Right lobe of liver (tissue), 6 donors: ENCODE measurements at places on chromosomes 3 and 15.

- DNase-seq = no peak
Observed at GRCh38 chr3:4972652-4973643, 6.3 kb upstream of the BHLHE40 start.

DNA sequence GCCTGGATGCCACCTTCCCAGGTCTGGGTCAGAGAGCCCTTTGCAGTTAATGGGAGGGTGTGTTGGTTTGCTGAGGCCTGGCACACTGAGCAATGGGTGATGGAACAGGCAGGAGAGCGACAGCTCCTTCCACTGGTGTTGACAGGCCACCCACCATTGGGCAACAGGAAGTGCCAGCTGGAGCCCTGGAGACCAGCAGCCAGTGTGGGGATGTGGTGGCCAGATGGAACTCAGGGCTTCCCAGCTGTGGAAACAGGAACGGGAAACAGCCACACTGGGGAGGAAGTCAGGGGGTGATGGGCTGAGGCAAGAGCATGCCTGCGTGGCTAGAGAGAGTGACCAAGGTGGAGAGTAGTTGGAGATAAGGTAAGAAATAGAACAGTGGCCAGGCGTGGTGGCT lies 9.3 kb downstream of the PSTPIP1 start:
- DNase-seq = no peak

DNA sequence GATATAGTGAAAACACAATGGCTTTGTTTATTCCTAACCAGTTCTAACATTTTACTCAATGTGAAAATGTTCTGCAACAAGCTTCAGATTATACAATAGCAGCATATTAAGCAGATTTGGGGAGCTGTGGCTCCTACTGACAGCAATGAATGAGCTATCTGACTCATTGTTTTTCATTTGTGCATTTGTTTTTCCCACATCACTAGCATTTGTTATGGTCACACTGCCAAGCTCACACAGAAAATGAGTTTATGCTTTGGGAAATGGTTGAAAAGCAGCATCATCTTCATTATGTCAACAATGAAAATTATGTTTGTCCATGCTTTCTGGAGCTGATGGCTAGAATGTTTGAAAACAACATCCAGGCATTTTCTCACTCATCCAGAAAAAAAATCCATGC lies 53.5 kb downstream of the ZPLD1 start:
- no peak for DNase-seq

DNA sequence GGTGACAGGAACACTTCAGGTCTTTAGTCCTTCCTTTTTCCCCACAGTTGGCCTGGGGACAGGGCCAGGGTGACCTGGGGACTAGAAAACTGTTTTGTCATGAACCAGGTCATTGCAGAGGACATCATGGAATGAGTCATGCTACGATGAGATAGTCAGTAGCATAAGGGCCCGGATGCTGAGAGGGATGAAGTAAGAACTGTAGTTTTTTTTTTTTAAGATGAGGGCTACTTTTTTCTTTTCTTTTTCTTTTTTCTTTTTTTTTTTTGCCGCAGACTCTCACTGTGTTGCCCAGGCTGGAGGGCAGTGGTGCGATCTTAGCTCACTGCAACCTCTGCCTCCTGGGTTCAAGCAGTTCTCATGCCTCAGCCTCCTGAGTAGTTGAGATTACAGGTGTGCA lies 8.0 kb downstream of the MAP2K5 start:
- DNase-seq = no peak

GRCh38 chr3:105729667-105730066 lies 139.1 kb downstream of the CBLB start:
- no peak for DNase-seq

DNA sequence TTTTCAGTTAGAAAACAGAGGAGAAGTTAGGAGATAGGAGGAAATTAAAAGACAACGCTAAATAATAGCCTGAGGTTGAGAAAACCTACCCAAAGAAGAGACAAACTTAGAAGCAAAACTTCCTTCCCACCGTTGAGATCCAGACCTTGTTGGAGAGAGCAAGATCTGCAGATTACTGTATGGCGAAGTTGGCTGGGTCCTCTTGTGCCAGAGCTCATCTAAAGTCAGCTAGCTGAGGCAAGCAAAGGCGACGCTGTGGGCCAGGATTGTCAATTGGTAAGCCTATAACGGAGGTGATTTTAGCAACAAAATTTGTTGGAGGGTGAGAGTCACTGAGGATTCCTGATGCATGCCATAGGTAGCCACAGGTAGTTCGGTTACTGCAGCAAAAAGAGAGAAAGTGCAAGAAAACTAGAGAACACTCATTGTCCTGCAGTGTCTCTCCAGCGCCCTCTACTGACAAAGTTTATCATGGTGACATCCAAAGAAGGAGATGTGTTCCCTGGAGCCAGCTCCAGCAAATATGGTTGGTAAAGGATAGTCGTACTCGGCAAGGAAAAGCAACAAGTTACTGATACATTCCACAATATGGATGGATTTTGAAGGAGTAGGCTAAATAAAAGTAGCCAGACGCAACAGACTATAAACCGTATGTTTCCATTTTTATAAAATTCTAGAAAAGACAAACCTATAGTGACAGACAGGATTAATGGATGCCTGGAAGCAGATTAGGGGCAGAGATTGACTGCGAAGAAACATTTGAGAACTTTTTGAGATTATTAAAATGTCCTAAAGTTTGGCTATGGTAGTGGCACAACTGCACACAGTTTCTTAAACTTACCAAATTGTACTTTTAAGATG lies 9.8 kb upstream of the OR5K4 start:
- DNase-seq = no peak

GRCh38 chr15:88174571-88174970 lies 82.0 kb downstream of the NTRK3 start:
- no peak for DNase-seq
